Midbrain (tissue), 1 donor: ENCODE measurements at places on chromosomes 2 and 18.

GRCh38 chr2:156430236-156430979 is 5.8 kb upstream of the GPD2 start:
- DNase-seq, result no peak

- no peak for DNase-seq
Observed at GRCh38 chr18:29181151-29181901, 1004.4 kb upstream of the CDH2 start.

- no peak for DNase-seq
Observed at GRCh38 chr2:85154048-85154753, 21.0 kb downstream of the TCF7L1 start.

- DNase-seq, result no peak
Observed at GRCh38 chr2:23386339-23387220, 1.6 kb downstream of the KLHL29 start.

DNA sequence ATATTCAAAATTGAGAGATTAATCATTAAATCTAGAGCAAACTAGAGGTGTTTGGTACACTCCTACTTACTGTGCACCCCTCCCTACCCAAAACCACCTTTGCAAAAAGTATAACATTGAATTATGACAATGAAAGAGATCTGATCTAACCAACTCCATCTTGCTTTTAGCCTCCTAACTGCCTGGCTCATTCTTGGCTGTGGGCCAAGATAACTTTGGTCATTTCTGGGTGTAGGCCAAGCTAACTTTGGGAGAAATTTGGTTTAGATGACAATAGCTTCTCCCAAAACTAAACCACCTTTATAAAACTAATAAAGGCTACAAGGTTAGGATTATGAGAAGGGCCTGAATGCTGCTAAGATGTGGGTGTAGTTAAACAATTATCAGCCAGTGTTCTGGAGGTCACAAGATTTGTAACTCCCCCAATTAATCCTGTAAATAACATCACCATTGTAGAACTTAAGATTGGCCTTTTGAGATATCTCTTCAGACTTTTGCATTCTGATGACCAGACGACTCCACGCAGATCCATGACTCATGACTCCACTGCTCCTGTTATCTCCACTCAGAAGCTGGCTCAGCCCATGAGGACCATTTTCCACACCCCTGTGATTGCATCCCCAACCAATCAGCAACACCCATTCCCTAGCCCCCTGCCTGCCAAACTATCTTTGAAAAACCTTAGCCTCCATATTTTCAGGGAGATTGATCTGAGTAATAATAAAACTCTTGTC is 160.2 kb downstream of the FBXO15 start:
- no peak for DNase-seq

GRCh38 chr2:26809876-26810577 is 24.2 kb downstream of the CENPA start:
- peak; percentile 29 for DNase-seq

- DNase-seq, result peak; percentile 48
Observed at GRCh38 chr2:54226260-54226659, 29.8 kb downstream of the TSPYL6 start.

DNA sequence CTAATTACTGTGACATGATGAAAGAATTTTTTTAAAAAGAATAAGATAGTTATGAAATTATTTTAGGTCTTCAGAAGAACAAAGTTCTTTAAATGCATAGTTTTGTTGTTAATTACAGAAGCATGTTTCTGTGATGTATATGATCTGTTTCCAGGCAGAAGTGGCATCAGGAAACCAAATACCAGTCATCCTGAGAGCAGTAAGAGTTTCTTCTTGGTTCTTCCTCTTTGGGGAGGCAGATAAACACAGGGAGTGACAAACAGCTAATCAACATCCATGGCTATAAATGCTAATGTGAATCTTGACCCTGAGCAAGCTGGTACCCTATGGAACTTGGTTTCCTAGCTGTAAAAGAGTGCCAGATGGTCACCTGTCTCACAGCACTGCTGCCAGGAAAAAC is 29.2 kb downstream of the WIPF1 start:
- no peak for DNase-seq

- no peak for DNase-seq
Observed at GRCh38 chr2:160967523-160967922, 192.7 kb upstream of the TANK start.

- no peak for DNase-seq
Observed at GRCh38 chr2:112926707-112927106, 15.7 kb downstream of the IL37 start.

DNA sequence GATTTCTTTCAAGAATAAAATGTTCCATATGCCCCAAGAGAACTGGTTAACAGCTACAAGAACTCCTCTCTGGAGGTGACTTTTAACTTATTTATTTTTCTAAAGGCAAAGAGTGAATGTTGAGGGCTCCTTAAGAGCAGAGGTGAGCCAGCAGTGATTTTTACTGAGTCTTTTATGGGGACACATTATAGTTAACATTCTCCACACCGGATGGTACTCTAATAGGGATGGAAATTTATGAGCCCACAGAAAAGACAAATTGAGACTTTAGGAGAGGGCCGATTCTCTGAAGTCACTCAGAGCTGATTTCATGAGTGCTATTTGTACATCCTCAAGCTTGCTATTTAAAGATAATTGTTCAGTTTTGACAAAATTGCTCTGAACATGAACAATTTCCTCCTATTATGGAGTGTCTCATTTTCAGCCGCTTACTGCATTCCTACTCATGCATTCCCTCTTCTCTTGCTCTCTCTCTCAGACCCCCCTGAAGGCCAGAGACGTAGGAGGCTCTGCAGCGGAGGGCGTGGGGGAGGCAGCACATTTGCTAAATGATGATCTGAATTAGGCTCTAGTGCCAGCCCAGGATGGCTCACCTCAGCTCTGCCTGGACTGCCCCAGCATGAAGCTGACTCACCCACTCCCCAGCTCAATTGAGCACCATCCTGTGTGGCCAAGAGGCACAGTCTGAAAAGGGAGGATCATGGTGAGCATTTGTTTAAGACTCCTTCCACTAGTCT is 5.9 kb upstream of the RPL37A start:
- DNase-seq, result no peak

GRCh38 chr2:46299365-46300263 is 2.4 kb downstream of the EPAS1 start:
- peak; percentile 35 for DNase-seq

- DNase-seq, result no peak
Observed at GRCh38 chr2:184936761-184937160, 338.4 kb downstream of the ZNF804A start.

DNA sequence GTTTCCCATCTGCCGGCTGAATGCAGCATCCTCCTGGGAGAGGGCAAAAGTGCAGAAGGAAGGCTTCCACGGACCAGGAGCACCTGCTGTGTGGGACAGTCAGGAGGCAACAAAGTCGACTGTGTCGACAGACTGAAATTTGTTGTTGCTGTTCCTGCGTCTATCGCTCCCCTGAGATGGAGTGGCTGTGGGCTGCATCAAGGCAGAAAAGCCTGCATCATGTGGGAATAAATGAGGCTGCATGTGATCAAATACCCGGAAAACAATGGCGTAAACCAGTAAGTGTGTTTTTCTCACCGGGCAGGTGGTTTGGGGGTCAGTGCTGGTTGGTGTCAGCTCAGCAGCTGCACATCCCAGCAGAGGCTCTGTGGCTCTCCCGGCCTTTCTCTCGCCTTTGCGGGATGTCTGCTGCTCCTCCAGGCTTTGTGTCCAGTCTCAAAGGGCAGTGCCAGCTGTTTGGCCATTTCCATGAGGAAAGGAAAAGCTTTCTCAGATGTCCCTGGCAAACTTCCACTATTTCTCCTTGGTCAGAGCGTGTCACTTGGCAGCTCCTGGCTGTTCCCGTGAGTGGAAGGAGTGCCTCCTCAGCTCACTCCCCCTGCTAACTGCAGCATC is 262.4 kb downstream of the NDUFA10 start:
- DNase-seq, result peak; percentile 37

DNA sequence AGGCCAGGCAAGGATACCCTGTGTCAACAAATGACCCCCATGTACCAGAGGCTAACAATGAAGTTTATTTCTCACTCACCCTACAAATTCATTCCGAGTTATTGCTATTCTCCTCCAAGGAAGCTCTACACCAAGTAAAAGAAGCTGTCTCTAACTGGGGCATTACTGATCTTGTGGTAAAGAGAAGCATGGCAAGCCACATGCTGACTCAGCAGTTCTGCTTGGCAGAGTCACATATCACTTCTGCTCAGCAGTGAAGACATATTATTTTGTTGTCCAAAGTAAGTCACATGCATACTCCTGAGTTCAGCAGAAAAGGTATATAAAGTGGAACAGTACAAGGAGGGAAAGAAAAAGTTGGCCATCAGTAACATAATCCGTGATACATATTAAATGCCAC is 315.8 kb downstream of the GULP1 start:
- no peak for DNase-seq

DNA sequence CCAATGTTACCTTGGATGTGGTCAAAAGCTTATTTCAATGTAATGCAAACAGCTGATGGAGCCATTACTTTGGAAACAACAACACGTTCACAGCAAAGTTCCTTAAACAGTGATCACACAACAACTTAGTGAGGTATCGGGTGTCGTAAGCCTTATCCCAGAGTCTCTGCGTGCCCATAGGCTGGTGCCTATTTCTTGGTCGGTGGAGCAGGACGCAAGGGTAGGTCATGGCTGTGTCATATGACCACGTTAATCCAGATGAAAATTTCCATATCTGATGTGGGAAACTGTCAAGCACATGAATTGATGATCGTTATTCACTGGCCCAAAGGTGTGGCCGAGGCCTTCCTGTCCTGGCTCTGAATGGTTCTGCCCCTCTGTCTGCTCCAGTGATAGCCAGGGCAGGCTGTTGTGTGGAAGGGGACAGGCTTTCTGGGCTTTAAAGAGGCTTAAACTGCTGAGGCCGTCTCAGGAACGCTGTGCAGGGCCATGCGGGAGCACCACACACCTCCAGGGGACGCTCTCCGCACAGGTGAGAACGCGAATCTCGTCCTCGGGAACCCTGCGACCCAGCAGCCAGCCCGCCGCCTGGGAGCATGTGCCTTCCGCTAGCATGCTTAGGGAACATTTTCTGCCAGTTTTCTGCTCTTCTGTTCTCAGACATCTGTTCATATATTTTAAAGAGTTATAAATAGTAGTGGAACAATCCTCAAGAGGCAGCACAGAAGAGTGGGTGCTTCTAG is 90.6 kb downstream of the KCTD1 start:
- no peak for DNase-seq

GRCh38 chr2:158750458-158751125 is 44.5 kb upstream of the DAPL1 start:
- DNase-seq, result no peak

DNA sequence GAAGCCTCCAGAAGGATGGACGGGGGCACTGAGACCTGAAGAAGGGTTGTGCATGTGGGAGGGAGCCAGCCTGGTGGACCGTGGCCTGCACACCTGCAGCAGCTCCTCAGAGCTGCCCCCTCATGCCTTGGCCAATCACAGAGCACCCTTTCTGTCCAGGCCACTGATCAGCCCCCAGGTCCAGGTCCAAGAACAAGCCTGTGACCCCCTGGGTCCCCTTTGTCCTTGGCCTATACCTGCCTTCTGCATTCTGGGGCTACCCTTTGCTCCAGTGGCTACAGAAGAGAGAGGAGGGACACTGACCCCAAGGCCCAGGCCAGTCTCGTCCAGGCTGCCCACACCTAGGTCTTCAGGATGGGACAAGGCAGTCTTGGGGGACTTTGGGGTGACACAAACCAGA is 62.2 kb downstream of the AGAP1 start:
- no peak for DNase-seq
